Activated CD8-positive, alpha-beta memory T cell treated with anti-CD3 and anti-CD28 coated beads for 36 hours (primary cell): ENCODE measurements at places on chromosomes 12 and 14. TPM values are rescaled to one million over a fixed set of nuclear protein-coding genes. Genes with fewer than 3 reads are reported as not detected.

Gene FIGNL2
- 0.57 TPM for total RNA-seq

Gene ANO4
- not detected for total RNA-seq

Gene SOAT2
- total RNA-seq = 1.2 TPM

Gene ADIPOR2
- 66.4 TPM for total RNA-seq

Gene PIANP
- 0.55 TPM for total RNA-seq
